ENCODE measurements at places on chromosomes 6 and 20.

GRCh38 chr20:47370850-47371782 is 14.6 kb upstream of the ZMYND8 start:
- no peak for DNase-seq

GRCh38 chr6:130314271-130314670 is 51.5 kb upstream of the TMEM200A start:
- no peak for DNase-seq

DNA sequence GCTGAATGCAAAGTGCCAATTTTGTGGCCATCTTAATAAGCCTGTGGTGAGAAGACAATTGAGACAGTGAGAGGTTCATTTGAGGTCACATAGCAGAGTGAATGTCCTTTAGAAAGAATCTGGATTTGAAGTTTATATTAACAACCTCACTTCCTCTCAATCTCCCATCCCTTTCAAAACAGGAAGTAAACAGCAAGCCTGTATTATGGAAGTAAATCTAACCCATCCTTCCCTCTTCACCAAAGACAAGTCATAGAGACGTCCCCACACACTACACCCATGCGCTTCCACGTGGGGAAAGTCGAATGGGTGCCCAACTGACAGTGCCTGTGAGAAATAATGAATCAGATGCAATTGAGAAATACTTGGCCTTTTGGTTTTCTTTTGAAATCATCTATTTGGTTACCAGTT is 28.8 kb upstream of the CCND3 start:
- DNase-seq: peak; percentile 15

- DNase-seq: no peak
Measured at GRCh38 chr6:148857798-148858390, 111.1 kb downstream of the UST start.

Data from CD4-positive, alpha-beta T cell treated with Interleukin-4 for 1 hour (primary cell).